A673 (cell line): ENCODE measurements at places on chromosomes 1 and 21. TPM values are rescaled to one million over a fixed set of nuclear protein-coding genes. Genes with fewer than 3 reads are reported as not detected.

- no peak for DNase-seq
These were observed 164.4 kb downstream of the ZNF281 start for GRCh38 chr1:200245473-200245872.

The RBM11 gene
- total RNA-seq = 319 TPM in 2 replicates

- no peak for DNase-seq
These were observed 21.1 kb upstream of the TBX15 start for GRCh38 chr1:119009312-119009655.

DNA sequence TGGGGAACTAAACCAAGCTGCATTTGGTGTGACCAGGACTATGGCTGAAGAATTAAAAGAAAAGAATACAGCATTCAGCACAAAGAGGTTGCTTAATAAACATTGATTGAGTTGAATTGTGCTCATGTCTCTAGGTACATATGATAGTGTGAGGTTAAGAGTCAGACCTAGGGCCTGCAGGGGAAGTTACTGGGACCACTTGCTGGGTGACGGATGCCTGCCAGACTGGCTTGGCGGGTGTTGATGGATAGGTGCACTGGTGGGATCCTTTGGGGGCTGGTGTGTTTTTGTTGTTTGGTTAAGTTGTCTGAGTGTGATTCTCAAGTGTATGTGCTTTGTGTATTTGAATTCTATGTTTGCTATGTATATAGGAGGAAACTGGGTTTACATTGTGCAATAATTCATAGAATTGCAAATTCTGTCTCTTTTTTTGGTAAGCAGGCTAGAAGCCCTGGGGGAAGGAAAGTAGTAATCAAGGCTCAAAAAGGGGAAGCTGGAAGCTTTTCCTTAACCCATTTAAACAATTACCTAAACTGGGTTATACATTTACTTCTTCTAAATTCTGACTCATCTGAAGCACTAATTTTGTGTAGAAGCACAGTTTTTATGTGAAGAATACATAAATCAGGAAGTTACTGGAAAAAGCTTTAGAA, 1.8 kb downstream of the CD101 start:
- no peak for DNase-seq

The OSCP1 gene
- 5.7 and 10.6 TPM in 2 replicates for total RNA-seq

The THEM5 gene
- total RNA-seq = not detected in 2 replicates

- DNase-seq = peak; percentile 68
These were observed 13.6 kb downstream of the PPFIA4 start for GRCh38 chr1:203039609-203040512.

- DNase-seq = no peak
These were observed 45.5 kb upstream of the AIM2 start for GRCh38 chr1:159122005-159122621.

GRCh38 chr21:32653326-32653901, 41.2 kb upstream of the CFAP298 start:
- peak; percentile 37 for DNase-seq

DNA sequence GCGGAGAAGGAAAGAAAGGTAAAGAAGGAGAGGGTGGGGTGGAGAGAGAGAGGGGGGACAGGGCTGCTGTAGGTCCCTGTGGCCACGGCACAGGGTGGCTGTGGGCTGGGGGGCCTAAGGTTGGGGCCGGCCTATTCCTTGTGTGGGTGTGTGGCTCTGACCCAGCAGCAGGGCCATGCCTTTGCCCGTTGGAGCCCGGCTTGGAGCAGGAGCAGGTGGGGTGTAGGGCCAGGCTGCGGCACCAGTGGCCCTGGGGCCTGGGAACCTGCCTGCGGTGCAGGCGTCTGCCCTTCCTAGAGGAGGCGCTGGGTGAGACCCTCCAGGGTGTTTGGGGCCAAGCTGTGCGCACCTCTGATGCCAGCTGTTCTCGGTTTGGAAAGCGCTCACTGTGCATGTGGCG, 19.7 kb upstream of the SUMO3 start:
- no peak for DNase-seq

The CELA3B gene
- total RNA-seq = not detected in 2 replicates

DNA sequence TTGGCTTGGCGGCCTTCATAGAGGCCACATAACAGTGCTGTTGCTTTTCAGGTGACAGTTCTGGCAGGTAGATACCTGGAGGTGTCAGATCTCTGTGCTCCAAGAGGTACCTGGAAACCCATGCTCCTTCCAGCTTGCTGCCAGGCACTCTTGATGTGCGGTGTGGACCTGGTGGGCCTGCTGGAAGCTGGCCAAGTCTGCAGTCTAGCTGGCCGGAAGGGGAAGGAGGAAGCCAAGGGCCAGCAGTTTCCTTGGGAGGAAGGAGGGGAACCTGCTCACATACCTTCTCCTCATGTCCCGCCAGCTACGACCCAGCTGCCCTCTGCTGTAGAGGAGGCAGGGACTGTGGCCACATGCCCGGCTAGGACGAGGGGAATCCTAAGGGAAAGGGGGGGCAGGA, 166.4 kb upstream of the AJAP1 start:
- no peak for DNase-seq

- no peak for DNase-seq
These were observed 15.0 kb downstream of the ETNK2 start for GRCh38 chr1:204136814-204137213.

- DNase-seq = peak; percentile 36
These were observed 70.0 kb downstream of the FAAP20 start for GRCh38 chr1:2124446-2125198.

DNA sequence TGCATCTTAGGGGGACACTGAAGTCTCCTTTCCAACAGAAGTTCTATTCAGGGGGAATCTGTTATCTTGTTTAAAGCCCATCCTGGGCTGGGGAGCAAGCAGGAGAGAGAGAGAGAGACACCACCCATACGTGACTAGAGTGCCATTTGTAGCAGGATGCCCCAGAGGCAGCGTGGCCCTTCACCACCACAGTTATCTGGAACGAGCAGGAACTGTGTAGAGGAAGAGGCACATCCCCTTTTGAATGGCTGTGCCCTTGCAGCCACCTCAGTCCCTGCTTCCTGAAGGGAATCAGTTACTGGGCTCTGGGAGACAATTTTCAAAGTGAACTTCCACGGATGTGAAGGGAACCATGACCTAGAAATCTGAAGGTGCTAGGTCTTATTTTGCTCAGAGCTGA, 19.4 kb upstream of the LAMTOR5 start:
- no peak for DNase-seq

DNA sequence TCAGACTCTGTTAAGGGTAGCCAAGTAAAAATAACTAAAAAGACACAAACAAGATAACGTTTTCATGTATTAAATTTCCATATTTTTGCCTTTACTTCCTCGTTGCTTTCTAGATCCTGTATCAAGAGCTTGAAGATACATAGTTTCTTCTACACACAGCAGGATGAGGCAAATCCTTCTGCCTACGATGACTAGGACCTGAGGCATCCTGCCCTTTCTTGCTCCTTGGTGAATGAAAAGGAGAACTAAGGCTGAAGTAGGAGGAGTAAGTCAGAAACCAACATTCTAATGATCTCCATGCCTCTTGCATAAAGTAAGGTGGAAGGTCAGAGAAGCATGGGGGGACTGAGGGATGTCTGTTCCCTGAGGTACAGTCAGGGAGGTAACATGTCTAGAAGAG, 102.6 kb downstream of the GPATCH2 start:
- DNase-seq = no peak

DNA sequence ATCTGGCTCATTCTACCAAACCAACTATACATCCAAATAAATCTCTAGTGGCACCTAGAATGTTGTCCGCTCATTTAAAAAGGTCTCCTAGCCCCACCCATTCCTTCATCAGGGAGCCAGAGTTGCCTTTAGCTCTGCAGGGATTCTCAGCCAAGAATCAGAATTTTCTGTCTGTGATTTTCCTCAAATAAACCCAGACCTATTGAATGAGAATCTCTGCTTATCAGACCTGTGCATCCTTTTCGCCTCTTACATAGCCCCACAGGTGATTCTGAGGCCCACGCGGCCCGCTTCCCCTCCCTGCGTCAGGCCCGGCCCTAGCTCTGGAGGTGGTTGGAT, 410 bp upstream of the TDRD5 start:
- DNase-seq = no peak

The TRIM33 gene
- 46.8 and 50.1 TPM in 2 replicates for total RNA-seq

- DNase-seq = no peak
These were observed 58.7 kb upstream of the GOLT1A start for GRCh38 chr1:204272505-204272904.

- no peak for DNase-seq
These were observed 1.7 kb upstream of the CHI3L2 start for GRCh38 chr1:111225717-111226400.

The SYT2 gene
- 0.69 and 0.92 TPM in 2 replicates for total RNA-seq

The HAPLN2 gene
- total RNA-seq = not detected in 2 replicates

The CD48 gene
- total RNA-seq = not detected in 2 replicates

The HES2 gene
- total RNA-seq = not detected in 2 replicates

DNA sequence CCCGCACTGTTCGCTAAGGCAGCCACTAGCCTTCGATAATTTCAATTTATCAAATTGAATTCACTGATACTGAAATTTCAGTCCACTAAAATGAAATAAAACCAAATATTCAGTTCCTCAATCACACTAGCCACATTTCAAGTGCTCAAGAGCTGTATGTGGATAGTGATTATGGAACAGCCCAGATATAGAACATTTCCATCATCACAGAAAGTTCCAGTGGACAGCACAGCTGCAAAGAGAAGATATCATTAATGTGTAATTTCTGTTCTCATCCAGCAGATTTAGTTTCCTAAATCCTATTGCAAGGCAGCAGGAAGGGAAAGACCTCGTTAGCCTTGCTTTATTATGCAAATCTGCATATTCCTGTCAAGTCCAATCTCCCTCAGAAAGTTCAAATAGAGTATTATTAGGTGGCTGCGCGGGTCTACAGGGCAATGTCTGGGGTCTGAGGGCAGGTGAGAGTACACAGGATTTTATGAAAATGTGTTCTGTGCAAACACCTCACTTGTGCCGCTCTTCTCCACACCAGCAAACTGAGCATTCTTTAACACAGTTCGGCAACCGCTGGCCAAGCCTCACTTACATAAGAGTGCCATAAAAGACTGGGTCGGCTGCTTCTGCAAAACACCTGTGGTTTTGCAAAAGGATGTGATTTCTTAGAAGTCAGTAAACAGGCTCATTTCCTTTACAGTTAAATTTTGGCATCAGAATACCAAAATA, 22.4 kb downstream of the CAPZB start:
- DNase-seq = no peak

GRCh38 chr1:208012721-208013120, 101.8 kb upstream of the CD34 start:
- no peak for DNase-seq

The PTGFRN gene
- total RNA-seq = 29.5 and 34.3 TPM in 2 replicates

DNA sequence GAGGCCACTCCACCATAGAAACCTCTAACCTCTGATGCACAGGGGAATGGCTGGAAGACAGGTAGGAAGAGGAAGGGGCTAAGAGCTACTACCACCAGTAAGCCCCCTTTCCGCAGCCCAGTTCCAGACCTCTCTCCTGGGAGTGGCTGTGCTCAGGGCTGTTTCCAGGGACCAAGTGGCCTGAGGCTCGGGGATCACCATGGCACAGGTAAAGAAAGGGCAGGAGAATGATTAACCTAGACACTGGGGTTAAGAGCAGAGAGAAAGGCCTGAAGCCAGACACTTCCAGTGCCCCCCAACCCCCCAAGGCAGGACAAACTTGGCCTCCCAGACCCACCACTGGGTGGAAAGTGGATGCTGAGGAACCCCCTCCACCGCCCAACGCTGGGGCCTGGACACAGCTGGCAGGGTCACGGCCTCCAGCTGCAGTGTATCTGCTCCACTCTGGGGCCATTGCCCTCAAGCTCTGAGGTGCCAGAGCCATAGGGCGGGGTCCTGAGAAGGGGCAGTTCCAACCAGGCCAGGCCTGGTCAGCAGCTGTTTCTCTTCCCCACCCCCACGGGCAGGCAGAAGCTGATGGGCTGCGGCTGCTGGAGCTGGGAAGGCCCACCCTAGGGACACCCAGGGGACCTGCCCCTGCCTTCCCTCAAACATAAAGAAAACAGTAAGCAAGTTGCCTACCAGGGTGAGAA, 2.6 kb downstream of the TAGLN2 start:
- DNase-seq = no peak

The HSPB7 gene
- total RNA-seq = not detected in 2 replicates

DNA sequence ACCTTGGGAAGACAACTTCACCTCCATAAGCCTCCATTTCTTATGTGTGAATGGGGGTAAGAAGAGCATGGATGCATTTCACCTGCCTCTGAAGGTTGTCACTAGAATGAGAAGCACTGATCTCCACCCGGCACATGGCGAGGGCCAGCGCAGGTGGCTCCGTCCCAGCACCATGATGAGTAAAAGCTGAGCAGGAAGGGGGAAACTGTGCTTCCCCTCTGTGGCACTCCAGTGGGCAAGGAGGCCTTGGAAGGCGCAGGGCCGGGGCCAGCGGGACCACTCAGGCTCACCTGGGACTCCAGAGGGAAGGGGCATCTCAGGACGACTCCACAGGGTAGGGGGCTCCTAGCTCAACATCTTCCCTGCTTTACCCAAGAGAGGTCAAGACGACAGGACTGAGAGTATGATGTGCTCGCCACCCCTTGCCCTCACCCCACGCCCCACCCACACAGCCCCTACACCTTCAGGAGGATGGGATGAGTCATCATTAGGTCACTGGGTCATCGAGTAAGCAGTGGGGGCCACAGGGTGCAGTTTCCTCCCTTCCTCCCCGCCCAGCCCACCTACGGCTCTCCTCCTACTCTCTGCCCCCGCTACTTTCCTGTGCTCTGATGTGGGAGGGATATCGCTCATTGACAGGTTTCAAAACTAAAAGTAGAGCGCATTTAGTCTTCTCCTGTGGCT, 112.1 kb downstream of the HIVEP3 start:
- DNase-seq = no peak

- no peak for DNase-seq
These were observed 5.5 kb downstream of the TP53BP2 start for GRCh38 chr1:223840254-223840653.

GRCh38 chr1:65079941-65080340, 68.1 kb upstream of the AK4 start:
- DNase-seq = no peak

The IVL gene
- total RNA-seq = not detected in 2 replicates

DNA sequence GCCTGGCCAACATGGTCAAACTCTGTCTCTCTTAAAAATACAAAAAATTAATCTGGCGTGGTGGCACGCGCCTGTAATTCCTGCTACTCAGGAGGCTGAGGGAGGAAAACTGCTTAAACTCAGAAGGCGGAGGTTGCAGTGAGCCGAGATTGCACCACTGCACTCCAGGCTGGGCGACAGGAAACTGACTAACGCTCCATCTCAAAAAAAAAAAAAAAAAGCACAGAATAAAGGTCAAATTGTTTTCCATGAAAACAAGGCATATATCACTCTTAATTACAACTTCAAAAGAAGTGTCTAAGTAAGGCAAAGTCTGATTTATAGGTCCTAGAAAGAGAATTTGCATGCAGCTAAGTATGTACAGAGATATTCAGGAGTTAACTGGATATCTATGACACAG, 25.6 kb downstream of the EYA3 start:
- DNase-seq = peak; percentile 48

DNA sequence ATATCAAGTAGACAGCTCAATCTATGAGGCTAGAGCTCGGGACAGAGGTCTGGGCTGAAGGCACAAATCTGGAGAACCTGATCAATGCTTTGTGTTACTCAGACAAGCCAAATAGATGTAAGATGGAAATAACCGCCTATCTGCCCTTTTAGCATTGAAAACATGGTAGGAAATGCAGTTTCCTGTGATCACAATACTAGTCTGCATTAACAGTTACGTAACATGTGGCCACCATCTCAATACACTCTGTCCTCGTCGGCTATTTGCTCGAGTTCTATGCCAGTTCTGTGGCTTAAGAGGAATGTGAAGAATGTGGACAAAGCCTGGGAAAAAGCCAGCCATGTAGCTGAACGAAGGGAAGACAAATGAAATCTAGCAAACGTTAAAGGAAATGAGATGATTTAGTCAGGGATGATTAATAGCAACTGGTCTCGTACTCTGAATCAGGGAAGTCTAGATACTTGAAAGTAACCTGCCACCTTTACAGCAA, 73.3 kb downstream of the HSF2BP start:
- DNase-seq = peak; percentile 96
